T-helper 1 cell (primary cell): ENCODE measurements at places on chromosomes 1 and 21.
A peak's percentile ranks its signal among the peaks of the same experiment; 100 is the strongest.

DNA sequence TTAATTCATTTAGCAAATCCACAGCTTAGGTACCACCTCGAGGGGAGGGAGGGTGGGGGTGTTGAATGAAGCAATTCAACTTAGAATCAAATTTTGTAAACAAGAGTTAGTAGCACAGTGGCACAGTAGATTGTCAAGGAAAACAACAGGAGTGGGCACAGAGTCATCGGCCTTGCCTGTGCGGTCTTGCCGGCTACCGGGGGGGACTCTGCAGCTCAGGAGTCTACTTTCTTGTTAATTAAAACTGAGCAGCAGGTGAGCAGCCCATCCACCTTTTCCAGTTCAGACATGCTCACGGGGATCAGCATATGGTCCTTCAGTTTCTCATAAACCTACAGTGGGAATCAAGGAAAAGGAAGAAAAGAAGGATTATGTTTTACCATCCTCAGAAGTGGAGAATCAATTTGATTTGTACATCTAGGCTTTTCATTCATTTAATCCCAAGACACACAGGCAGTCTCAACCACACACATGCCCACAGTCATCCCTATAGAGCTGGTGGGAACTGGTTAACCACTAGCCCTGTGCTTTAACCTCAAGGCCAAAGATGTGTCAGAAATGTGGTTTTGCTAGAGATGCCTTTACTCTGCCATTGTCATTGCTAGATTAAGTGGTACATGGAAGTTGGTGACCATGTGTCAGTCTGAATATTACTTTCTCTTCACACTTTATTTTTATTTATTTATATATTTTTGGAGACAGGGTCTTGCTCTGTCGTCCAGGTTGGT is 45.0 kb upstream of the BCL10 start:
- DNase-seq = no peak

DNA sequence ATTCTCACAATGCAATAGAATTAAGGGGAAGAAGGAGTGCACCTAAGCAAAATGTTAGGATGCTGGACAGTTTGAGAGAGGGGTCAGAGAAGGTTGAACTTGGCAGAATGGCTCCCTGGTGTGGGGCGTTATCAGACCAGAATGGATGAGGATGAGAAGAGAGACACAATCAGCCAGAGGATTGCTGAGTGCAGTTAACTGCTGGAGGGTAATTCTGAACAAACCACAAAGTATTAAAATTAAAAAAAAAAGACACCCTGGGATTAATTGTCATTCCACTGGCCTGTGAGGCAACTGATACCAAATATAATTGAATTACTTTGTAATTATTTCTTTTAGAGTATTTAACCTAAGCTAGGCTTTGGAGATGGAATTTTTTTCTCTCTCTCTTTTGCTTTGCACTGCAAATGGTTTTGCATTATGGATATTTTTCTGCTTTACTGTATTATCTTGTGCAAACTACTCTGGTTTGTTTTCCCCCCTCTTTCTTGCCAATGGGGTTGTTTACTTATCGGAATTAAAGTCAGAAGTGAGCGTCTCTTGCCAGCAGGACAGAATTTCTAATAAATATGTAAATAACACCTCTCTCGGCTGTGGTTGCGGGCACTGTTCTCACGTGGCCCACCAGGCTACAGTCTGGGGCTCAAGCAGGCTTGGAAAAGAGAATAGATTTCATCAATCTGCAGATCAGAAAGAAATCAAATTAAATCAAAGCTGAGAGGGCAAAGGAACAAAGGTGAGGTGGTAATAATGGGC is 572.9 kb upstream of the CAMK1G start:
- DNase-seq = no peak

DNA sequence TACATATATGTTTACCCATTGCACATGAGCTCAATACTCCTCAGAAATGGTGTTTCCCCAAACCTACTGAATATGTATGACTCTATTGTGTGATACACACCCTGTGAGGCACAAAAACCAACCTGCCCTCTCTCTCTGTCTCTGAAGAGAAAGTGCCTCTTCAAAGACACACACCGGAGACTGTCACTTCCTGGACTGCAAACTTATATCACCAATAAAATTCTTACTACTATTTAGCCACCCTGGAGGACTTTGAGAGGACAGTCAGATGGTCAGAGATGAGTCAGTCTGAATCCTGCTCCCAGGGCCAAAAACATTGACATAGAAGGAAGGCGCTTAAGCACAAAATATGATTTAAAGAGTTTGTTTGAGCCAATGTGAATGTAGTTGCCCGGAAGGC is 110.4 kb downstream of the PPIAL4G start:
- DNase-seq = peak; percentile 40

- peak; percentile 13 for DNase-seq
Observed at GRCh38 chr1:39230261-39231190, 26.0 kb downstream of the MACF1 start.

DNA sequence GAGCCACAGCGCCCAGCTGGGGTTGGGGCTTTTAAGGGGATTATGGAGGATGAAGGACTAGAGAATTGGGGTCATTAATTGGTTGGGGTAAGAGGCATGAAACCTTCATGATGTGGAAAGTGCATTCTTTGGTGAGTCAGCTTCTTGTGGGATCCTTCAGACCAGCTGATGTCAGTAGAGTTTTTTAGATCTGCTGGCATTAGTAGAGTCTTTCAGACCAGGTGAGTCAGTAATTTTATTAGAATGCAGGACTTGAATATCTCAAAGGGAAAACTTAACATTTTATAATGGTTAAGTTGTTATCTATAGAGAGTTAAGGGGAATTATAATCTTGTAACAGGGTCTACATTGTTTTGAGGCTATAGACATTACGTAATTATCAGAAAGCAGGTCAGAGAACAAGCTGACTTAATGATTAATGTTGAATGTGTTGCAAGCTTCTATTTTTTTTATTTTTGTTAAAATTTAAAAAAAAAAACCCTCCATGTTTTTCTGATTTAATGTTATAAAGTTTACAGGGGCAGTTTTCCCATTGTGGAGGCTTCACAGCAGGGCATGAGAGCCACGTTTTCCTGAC is 160.9 kb upstream of the FMN2 start:
- DNase-seq = no peak

DNA sequence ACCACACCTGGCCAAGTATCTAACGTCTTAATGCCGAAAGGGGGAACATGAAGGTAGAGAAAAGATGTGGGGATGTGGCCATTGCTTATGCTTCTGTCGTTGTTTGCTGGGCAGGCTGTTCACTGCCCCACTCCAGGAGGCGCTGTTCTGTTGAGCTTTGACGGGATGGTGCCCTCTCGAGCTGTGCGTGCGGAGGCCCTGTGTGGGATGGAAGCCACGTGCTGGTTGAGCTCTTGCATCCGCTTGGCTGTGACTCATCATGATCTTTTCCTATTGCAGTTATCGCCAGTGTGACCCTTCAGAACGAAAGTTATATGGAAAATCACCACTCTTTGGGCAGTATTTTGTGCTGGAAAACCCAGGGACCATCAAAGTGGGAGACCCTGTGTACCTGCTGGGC is 26.3 kb downstream of the MTARC1 start:
- DNase-seq = no peak
